ENCODE measurements at places on chromosomes 1 and 21. TPM values are rescaled to one million over a fixed set of nuclear protein-coding genes. Genes with fewer than 3 reads are reported as not detected.

GTF2B gene
- 19.7 TPM for total RNA-seq

NCF2 gene
- 0.05 TPM for total RNA-seq

SIK1 gene
- 0.67 TPM for total RNA-seq

TTC22 gene
- not detected for total RNA-seq

GBP7 gene
- not detected for total RNA-seq

TMEM269 gene
- total RNA-seq: not detected

CD1D gene
- not detected for total RNA-seq

PKP1 gene
- 0.15 TPM for total RNA-seq

SLAMF1 gene
- not detected for total RNA-seq

SLC1A7 gene
- not detected for total RNA-seq

C1orf87 gene
- not detected for total RNA-seq

Data from mammary microvascular endothelial cell (primary cell).